ENCODE measurements at places on chromosomes 5 and 9.

- no peak for DNase-seq
Observed at GRCh38 chr5:3599226-3600105, 3.8 kb downstream of the IRX1 start.

- peak; percentile 29 for DNase-seq
Observed at GRCh38 chr5:151126199-151126645, 31.4 kb downstream of the ANXA6 start.

GRCh38 chr5:116733991-116734975, 159.7 kb upstream of the SEMA6A start:
- no peak for DNase-seq

- DNase-seq = peak; percentile 15
Observed at GRCh38 chr9:5587024-5587423, 41.9 kb upstream of the RIC1 start.

DNA sequence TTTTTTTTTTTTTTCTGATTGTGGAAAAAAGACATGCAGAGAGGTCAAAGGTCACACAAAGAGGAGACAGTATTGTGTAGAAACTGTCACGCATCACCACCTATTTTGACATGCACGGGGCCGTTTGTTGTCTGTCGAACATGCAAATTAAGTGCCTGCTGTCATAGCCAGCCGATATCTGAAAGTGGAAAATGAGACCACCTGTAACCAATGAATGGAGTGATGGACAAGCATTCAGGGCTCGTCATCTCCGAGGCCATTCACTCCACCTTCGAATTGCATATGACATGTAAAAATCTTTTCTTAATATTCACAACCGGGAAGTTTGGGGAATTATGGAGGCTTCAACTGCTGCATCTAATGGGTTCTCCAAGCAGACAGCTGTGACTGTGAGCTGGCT, 512.2 kb upstream of the ADAMTS16 start:
- DNase-seq = no peak

DNA sequence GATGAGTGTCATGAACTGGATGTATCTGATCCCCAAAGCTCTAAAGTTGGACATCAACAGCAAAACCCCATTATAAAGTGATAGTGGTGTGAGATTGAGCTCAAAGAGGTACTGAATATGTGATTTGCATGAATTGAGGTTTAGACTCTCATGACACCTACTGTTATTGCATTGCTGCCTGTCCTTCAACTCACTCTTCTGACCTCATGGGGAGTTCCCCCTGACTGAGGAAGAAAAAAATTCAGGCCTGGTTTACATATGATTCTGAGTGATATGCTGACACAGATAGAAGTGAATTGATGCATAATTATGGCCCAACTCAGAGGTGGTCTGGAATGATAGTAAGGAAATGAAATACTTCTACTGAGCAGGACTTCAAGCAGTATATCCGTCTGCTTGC, 76.2 kb upstream of the CHD1 start:
- no peak for DNase-seq

- DNase-seq = no peak
Observed at GRCh38 chr5:110879675-110880074, 140.9 kb downstream of the SLC25A46 start.

DNA sequence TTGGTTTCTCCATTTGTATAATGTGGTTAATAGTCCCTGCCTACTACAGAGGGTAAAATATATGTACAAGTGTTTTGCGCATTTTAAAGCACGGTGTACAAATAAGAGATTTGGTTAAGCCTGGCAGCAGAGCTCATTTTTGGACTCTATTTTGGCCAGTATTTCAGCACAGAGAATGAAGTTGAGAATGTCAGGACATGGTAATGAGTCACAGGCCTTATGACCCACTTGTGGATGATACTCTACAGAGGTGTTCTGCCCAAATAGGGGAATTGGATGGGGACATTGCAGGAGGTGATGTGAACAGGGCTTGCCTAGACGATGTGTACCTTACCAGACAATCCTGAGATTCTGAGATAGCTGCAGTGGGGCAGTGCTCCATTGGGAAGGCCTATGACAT, 50.6 kb downstream of the MELK start:
- no peak for DNase-seq

- DNase-seq = no peak
Observed at GRCh38 chr9:112473986-112474385, 12.6 kb upstream of the KIAA1958 start.

DNA sequence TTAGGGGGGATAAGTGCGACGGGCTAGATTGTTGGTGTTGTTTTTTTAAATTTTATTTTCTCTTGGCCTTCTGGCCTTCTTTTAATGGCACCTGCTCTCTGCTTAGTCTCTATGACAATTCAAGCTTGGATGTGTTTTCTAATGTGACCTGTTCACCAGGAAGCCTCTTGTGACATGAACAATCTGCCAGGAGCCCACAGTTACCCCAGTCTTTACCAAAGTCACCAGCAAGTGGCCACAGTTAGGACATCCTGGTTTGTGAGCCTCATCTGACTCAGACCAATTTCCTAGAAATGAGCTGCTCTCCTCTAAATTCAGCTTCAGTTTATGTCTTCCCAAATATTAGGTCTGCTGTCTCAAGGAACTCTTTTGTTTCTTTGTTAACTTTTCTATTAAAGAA, 135.8 kb downstream of the TLE4 start:
- DNase-seq = no peak

GRCh38 chr9:88060746-88061145, 77.5 kb downstream of the SPATA31C2 start:
- DNase-seq = no peak

DNA sequence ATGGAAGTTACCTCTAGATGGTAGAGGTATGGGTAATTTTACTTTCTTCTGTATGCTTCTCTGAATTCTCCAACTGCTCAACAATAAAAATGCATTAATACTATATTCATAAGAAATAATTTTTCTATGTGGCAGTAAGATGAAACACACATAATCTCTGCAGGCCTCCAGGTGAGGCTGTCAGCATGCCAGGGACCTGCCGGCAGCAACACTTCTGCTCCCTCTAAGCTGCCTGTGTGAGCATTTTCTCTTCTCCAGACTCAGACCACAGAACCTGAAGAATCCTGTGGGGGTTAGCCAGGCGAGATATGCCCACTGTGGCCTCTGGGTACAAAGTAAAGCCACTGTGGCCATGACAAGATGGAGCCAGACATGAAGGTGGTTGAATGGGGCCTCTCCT, 316.3 kb downstream of the EBF1 start:
- DNase-seq = no peak

DNA sequence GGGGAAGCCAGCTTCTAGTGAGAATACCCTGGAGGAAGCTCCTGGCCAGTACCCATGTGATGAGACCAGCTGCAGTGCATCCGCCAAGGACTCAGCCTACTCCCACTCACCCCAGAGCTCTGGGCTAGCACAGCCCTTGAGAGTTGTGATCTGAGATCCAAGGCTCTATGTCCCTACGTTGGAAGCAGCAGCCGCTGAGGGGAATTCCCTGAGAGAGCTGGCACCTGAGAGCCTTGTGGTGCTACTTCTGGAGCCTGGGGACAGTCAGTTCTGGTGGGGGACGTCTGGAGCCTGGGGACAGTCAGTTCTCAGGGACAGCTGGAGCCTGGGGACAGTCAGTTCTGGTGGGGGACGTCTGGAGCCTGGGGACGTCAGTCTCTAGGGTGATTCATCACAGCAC, 39.2 kb downstream of the PDZD2 start:
- DNase-seq = no peak

- DNase-seq = no peak
Observed at GRCh38 chr5:43412644-43413043, 453 bp upstream of the CCL28 start.

GRCh38 chr5:172940268-172941066, 18.8 kb upstream of the RPL26L1 start:
- DNase-seq = no peak

- DNase-seq = no peak
Observed at GRCh38 chr5:137822984-137823383, 44.7 kb upstream of the MYOT start.

DNA sequence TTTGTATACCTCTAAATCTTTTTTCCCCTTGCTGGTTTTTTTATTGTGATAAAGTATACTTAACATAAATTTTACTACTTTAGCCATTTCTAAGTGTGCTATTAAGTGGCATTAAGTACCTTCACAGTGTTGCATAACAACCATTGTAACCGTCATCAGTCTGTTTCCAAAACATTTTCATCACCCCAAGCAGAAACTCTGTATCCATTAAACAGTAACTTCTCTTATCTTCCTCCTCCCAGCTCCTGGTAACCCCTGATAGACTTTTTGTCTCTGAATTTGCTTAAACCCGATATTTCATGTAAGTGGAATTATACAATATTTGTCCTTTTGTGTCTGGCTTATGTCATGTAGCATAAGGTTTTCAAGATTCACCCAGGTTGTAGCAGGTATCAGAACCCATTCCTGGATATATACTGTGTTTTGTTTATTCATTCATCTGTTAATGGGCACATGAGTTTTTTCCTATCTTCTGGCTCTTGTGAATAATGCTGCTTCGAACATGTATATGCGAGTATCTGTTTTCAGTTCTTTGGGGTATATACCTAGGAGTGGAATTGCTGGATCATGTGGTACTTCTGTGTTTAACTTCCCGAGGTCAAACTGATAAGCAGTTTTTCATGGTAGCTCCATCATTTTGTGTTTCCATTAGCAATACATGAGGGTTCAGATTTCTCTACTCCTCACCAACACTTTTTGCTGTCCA, 66.4 kb downstream of the EHMT1 start:
- DNase-seq = no peak

- no peak for DNase-seq
Observed at GRCh38 chr5:178297751-178298150, 65.1 kb upstream of the PHYKPL start.

DNA sequence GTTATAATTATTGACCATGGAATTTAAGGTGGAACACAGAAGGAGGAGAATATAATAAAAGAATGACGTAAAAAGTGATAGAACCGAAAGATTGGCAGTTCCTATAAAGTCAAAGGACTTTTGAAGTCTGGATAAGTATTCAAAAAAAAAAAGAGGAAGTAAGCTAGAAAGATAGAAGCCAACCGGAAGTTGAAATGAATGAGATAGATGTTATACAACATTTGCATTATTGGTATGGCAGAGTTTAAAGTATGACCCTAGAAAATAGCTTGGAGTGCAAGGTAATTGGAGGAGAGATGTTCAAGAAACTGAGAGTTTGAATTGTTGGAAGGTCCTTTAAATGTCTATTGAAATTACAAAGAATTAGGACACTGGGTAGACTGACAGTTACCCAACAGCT, 293.6 kb downstream of the FER start:
- DNase-seq = no peak

GRCh38 chr9:112911736-112912135, 21.1 kb upstream of the SLC46A2 start:
- no peak for DNase-seq

- no peak for DNase-seq
Observed at GRCh38 chr5:132263548-132264261, 6.2 kb downstream of the PDLIM4 start.

- no peak for DNase-seq
Observed at GRCh38 chr5:25963251-25964008, 1075.0 kb downstream of the CDH9 start.

GRCh38 chr5:34011536-34011935, 3.7 kb upstream of the AMACR start:
- DNase-seq = no peak

- no peak for DNase-seq
Observed at GRCh38 chr5:172561151-172561550, 79.9 kb upstream of the NEURL1B start.

- no peak for DNase-seq
Observed at GRCh38 chr9:20684875-20685696, 1.0 kb downstream of the FOCAD start.

DNA sequence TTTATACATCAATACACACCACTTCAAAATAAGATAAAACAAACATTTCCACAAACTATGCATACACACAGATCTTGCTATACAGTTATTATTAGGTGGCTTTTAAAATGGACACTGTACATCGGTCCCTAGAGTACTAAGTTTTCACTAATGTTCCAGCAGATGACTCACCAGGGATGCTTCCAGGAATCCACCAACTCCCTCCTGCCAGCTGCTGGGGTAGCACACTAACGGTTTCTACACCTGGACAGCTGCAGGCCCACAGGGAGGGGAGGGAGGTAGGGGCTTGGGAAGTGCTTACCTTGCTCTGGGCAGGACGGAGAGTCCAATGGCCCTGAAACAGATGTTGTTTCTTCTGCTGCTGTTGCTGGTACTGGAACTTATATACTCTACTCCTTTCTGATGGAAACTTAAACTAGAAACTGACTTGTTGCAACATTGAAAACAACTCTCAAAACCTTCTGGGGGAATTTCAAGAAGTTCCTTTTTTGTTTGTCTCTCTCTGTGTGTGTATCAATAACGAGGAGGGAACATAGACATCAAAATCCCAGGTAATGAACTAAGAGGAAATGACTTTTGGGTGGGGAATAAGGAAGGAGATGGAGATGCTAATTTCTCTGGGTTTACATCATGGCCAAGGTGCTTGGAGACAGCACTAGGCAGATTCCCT, at the start of gene IL12B:
Gene IL12B (minus strand): TSS at position 357 of the 670 bp plus-strand sequence. CDS start 3,705 bp downstream, outside the sequence.
- no peak for DNase-seq

DNA sequence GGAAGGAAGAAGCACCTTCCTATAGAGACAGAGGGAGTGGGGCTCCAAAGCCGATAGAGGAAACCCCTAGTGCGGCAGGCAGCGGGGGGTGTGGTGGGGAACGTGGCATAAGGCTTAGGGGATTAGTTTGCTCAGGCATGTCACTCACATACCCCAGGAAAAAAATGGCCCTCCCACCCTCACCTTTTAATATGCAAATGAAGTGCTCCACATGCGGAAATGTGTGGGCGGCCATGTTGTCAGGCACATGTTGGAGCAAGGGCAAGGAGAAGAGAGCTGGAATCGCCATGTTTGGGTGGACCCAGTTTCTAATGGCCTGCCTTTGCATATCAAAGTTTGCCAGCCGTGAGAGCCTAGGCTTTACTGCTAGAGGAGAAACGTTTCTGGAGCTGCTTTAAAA, 758.8 kb downstream of the NR2F1-AS1 start:
- no peak for DNase-seq

- no peak for DNase-seq
Observed at GRCh38 chr5:83956386-83956785, 235.7 kb upstream of the HAPLN1 start.

DNA sequence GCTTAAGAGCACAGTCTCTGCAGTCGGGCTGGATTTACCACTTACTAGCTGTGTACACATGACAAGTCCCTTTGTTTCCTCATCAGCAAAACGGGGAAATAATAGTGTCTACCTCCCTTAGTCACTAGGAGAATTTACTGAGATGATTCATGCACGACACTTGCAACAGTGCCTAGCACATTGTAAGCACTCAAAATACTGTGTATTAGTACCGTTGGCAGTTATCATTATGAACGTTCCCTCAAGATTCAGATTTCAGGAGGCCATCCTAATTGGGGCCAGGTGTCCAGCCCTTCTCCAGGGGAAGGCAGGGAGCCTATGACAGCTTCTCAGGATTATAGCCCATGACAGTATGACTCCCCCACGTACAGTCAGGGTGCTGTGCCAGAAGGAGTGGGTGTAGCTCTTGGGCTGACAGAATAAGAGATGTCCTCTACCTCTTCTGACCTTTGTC, 164.3 kb downstream of the DOCK2 start:
- DNase-seq = no peak

GRCh38 chr5:158979749-158980521, 119.8 kb downstream of the EBF1 start:
- DNase-seq = no peak

Measured in stimulated activated CD8-positive, alpha-beta memory T cell treated with anti-CD3 and anti-CD28 coated beads, Interleukin-7, amount 100 ng/mL, for 24 hours (primary cell).